ENCODE measurements at places on chromosomes 16 and 17.

GRCh38 chr16:85137323-85138072 is 25.2 kb upstream of the CIBAR2 start:
- no peak for DNase-seq

DNA sequence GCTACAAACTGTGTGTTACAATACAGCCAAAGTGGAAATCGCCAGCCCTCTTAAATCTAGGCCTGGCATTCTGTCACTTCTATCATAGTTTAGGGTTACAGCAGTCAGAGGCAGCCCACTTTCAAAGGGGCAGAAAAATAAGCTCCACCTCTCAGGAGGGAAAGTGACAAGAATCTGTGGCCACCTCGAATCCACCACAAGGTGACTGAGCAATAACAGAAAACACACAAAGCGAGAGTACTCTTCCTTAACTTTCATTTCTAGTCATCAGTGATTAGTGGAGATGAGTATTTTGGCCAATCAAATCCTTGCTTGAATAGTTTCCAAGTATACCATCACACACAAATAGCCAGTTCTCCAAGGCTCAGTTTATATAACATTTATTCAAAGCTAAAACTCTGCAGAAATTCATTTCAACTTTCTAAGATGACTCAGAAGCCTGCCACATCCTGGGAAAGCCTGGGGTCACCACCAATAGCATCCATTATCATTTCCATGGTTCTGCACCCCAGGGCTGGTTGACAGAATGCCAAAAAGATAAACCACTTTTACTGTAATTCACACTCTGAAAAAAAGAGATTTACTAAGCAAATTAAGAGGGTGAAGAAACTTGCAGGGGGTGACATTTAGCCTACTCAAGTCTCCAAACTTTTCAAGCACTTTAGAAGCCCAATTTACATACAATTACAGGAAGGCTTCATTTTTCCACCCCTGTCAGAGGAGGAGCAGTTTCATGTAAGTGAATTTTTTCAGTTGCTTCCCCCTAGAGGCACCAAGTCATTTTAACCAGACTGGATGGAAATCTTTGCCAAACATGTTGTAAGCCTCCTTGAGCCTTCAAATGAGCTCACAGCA is 66.8 kb downstream of the SALL1 start:
- DNase-seq: no peak

- DNase-seq: no peak
Measured at GRCh38 chr16:67708368-67708771, 10.7 kb downstream of the GFOD2 start.

GRCh38 chr17:82097184-82097918 is 685 bp downstream of the FASN start:
- DNase-seq: no peak

DNA sequence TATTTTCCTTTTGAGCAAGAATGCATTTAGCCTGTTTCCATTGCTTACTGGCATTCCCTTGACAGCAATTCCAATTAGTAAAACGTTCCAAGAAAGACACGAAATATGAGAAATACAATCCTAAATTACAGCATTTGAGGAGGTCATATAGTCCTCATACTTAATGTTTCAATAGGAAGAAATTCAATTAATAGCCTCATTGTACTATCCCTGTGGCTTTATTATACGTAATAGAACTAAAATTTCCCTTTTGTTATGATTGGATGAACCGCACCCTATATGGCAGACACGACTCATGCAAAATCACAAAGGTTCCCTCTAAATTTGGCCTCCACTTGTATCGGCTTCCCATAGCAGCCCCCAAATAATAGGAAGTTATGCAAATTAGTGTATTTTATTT is 291.7 kb downstream of the CEP112 start:
- no peak for DNase-seq

- no peak for DNase-seq
Measured at GRCh38 chr16:1337486-1337885, 4.0 kb downstream of the BAIAP3 start.

DNA sequence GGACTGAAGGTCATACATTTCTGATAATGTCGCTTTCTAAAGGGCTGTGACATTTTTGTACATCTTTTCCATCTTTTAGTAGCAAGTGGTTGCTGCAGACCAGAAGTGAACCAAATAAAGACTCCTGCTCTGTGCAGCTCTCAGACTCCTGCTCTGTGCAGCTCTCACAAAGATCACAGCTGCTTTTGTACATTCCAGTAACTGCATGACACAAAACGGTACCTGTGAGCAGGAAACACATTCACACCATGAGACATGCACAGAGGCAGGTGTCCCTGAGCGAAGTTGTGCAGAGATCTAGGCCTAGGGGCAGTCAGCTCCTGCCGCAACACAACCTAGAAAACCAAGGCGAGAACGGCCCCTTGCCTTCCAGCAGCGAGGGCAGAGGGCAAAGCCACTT is 67.5 kb downstream of the KLHDC4 start:
- no peak for DNase-seq

GRCh38 chr17:42518046-42518754 is 17.8 kb upstream of the NAGLU start:
- DNase-seq: peak; percentile 86

DNA sequence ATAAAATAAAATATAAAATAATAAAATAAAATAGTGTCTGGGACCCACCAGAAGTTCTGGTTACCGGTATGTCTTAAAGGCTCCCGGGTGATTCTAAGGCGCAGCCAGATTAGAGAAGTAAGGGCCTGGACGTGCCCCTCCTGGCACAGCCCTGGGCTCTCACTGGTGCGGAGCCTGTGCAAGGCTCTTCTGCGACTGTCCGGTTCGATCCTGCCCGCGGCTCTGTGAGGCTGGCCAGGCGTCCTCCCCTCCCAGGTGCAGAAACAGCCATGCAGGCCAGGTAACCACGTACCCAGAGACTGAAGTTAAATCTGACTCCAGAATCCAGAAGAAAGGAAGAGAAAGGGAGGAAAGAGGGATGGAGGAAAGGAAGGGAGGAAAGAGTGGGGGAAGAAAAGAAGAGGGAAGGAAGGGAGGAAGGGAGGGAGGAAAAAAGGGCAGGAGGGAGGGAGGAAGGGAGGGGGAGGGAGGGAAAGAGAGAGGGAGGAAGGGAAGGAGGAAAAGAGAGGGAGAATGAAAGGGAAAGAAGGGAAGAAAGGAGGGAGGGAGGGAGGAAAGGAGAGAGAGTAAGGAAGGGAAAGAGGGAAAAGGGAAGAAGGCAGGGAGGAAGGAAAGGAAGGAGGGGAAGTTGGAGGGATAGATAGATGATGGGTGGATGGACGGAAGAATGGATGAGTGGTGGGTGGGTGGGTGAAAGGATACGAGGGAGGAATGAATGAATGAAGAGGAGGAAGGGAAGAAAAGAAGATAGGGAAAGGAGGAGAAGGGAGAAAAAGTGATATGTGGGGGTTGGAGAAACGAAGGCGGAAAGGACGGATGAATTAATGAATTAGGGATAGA is 42.3 kb downstream of the C16orf82 start:
- DNase-seq: no peak

DNA sequence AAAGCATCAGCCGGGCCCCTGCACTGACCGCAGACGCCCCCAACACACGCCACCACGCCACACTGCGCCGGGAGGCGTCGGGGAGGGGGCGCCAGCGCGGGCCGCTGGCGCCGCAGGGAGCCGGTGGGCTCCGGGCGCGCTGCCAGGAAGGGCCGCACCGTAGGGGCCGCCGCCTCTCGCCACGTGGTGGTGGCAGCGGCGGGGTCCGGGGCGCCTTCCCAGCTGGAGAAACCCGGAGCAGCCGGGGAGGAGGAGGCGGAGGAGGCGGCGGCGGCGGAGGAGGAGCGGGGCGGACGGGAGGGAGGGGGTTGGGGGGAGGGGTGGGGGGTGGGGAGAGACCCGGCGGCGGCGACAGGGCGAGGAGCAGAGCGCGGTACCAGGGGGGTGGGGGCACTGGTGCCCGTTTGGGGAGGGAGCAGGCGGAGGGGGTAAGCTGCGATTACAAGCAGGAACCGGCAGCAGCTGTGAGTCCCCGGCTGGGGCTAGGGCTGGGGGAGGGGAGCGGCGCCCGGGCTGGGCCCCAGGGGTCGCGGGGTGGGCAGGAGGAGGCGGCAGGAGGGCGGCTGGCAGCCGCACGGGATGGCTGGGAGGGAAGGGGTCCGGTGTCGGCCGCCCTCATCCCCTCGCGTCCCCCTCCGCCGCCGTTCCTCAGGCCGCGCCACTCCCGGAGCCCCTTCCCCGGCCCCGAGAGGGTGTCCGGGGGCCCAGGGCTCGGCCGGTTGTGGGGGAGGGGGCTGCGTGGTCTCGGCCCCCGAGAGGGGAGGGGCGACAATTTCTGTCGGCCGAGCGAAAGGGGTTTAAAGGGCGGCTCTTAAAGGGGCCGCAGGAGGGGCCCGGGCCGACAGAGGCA is at the start of gene TBKBP1:
TSS of gene TBKBP1 (plus strand) at position 431 of the 850 bp plus-strand sequence. CDS start 1,952 bp downstream, outside the sequence.
- no peak for DNase-seq

DNA sequence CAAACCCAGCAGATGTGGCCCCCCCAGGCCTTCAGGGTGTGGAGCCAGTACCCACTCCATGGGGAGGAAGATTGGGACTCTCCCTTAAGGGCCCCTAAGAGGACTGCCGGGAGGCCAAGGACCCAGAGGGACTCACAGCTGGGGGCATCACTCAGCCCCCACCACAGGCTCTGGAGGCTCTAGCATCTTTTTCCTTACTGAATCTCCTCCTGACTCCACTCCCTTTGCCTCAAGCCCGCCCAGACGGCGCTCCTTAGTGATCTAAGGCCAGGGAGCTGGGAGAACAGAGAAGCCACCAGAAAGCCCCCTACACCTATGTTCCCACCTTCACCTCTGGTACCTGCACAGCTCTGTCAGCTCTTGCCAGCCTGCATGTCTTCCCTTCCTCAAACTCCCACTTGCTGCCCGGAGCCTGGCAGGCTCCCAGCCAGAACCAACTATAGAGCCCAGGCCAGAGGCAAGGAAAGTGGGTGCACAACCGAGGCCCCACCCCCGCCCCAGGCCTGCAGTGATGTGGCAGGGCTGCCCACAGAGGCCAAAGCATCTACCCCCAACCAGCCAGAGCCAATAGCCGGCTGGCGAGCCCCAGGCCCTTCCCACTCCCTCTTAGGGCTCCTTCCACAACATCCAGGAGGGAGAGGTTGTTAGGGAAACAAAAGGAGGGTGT is 22.3 kb upstream of the MPO start:
- DNase-seq: no peak

GRCh38 chr16:77298418-77299360 is 99.5 kb downstream of the SYCE1L start:
- DNase-seq: peak; percentile 97

DNA sequence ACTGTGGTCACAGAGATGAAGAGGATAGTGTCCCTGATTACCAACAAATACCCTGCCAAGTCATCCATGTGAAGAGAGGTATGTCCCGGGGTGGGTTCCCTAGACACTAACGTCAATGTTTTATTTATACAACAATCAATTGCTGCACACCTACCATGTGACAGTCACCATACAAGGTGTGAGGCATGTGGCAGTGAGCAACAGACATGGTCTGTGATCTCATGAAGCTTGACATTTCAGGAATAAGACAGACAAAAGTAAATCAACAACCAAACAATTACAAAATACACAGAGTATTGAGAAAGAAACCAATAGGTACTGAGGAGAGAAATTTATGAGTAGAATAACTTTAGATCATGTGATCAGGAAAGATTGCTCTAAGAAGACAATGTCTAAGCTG is 268.6 kb downstream of the MRTFB start:
- DNase-seq: no peak

DNA sequence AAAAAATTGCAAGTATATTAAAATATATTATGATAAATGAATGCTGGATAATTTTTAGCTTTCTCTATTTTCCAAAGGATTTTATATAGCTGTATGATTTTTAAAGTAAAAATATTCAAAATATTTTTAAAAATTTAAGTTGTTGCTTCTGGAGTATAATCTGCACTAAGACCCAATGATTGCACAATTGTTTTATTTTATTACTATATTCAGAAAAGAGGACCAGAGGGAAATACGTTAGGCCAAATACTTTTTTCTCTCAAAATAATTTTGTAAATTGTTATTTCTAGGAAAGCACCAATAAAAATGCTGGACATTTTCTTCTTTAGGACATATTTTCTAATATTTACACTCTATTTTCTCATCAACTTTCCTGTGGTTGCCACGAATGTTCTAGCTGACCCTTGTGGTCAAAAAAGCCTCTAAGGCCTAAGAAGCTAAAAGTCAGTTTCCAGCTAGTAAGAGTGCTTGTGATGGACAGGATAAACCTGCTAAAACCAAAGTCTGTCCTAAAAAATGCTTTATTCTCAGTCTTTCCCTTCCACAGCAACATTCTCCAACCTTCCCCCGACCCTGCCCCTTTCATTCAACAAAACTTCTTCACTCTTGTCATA is 31.2 kb downstream of the MMD start:
- no peak for DNase-seq

DNA sequence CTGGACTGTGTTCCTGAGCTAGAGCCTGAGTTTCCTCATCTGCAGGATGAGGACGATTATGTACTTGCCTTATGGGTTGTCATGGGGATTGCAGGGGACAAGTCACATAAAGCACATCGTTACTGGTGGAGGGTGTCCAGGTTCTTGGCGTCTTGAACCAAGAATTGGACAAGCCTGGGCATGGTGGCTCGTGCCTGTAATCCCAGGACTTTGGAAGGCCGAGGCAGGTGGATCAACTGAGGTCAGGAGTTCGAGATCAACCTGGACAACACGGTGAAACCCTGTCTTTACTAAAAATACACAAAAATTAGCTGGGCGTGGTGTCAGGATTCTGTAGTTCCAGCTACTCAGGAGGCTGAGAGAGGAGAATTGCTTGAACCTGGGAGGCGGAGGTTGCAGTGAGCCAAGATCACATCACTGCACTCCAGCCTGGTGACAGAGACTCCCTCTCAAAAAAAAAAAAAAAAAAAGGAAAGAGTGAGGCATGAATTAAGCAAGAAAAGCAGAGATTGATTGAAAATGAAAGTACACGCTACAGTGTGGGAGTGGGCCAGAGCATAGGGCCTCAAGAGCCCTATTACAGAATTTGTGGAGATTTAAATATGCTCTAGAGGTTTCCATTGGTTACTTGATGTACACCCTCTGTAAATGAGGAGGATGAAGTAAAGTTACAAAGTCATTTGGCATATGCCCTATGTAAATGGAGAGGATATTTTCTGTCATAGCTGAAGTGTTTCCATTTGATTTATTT is 30.7 kb downstream of the ADGRG5 start:
- DNase-seq: no peak

DNA sequence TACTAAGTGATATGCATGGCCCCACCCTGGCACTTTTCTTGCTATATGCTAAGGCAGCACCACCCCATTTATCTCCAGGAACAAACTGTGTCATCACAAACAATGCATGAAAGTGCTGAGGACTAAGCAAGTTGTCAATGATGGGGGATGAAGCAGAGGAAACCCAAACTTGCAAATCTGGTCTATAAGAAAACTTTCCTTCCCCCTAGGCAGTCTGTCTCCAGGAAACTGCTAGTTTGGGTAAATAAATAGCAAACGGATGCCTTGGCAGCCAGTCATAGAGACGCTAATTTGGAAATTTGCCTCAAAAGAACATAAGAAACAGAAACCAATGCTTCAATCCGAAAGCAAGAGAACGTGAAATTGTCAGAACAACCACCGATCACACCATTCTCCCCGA is 5.6 kb upstream of the HSBP1 start:
- peak; percentile 73 for DNase-seq

DNA sequence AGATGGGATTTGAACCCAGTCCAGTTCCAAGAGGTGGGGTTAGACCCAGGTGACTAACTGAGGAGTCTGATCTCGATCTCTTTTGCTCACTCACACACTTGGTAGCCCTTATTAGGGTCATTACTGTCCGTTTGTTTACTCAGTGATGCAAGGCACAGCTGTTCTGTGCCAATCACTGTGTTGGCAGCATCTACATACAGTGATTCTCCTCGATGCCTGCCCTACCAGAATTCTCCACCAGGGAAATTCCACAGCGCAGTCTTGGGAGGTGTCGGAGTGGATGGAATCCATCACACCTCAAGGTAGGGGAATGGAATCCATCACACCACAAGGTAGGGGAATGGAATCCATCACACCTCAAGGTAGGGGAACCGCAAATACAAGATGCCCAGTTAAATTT is 279.6 kb downstream of the MAF start:
- DNase-seq: no peak

Data from BJ (cell line).